Epithelial cell of alveolus of lung (primary cell): ENCODE measurements at places on chromosomes 5 and 9. TPM values are rescaled to one million over a fixed set of nuclear protein-coding genes. Genes with fewer than 3 reads are reported as not detected.

Gene SCAI
- 4.0 and 10.4 TPM in 2 replicates for total RNA-seq

Gene ENG
- 52.9 and 72.1 TPM in 2 replicates for total RNA-seq

Gene TBC1D2
- 5.3 and 9.1 TPM in 2 replicates for total RNA-seq

Gene CXXC5
- total RNA-seq = 20.5 and 21.9 TPM in 2 replicates

Gene NUTM2F
- total RNA-seq = not detected in 2 replicates

Gene FOXD4L3
- not detected in 2 replicates for total RNA-seq

Gene FAM221B
- total RNA-seq = not detected in 2 replicates

Gene CENPH
- 19.5 and 32.6 TPM in 2 replicates for total RNA-seq

Gene EFCAB9
- total RNA-seq = not detected in 2 replicates

Gene FGFR4
- 7.2 and 198 TPM in 2 replicates for total RNA-seq

Gene PCDHGA10
- 3.4 and 11.8 TPM in 2 replicates for total RNA-seq

Gene CD74
- 1.7 and 5.4 TPM in 2 replicates for total RNA-seq
